Hematopoietic multipotent progenitor cell treated with erythropoietin and hydrocortisone succinate and interleukin-3 and kit ligand, for 15 days (in vitro differentiated cells): ENCODE measurements at places on chromosomes 5 and 9.
A peak's percentile ranks its signal among the peaks of the same experiment; 100 is the strongest.

- DNase-seq = no peak
Observed at GRCh38 chr5:165502893-165503691, 1997.7 kb downstream of the MAT2B start.

DNA sequence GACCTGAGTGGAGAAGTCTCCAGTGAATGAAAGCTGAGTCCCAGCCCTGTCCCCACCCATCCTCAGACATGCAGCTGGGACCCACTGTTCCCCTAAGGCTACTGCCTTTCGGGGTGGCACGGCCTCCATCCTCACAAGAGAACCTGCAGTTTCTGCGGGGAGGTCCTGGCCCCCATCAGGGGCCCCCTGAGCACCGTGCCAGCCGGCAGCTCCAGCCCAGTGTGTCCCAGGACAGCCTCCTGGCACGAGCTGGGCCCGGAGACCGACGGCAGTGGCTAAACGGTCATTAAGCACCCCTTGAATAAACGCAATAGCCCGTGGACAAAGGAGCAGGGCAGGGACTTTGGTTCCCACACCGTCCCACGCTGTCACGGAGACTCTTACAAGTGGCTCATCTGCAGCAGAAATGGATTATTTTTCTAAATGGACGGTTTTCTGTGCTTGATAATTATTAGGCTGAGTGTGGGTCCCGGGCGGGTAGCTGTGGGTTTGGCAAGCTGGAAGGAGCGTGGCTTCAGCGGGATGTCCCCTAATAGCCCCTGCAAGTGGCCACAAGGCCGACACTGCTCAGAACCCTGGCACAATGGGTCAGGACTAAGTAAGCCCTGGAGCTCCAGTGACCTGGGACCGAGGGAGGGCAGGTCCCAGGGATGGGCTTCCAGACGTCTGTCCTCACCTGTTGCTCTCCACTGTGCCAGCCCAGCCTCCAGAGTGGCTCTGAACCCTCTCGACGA, 17.4 kb downstream of the FAM78A start:
- no peak for DNase-seq

- DNase-seq = peak; percentile 59
Observed at GRCh38 chr9:108565651-108566378, 290.0 kb downstream of the ACTL7B start.

DNA sequence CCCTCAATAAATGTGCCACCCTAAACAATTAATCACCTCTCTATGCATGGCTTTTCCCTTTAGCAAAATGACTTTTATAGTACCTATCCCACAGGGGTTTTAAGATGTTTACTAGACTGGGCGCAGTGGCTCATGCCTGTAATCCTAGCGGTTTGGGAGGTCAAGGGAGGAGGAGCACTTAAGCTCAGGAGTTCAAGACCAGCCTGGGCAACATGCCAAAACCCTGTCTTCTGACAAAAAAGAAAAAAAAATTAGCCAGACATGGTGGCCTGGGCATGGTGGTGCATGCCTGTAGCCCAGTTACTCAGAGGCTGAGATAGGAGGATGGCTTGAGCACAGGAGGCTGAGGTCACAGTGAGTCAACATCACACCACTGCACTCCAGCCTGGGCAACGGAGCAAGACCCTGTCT, 13.5 kb downstream of the SH3TC2 start:
- DNase-seq = no peak

- DNase-seq = no peak
Observed at GRCh38 chr9:8020186-8020585, 220.6 kb upstream of the DMAC1 start.

- no peak for DNase-seq
Observed at GRCh38 chr5:14267166-14267838, 124.2 kb downstream of the TRIO start.

DNA sequence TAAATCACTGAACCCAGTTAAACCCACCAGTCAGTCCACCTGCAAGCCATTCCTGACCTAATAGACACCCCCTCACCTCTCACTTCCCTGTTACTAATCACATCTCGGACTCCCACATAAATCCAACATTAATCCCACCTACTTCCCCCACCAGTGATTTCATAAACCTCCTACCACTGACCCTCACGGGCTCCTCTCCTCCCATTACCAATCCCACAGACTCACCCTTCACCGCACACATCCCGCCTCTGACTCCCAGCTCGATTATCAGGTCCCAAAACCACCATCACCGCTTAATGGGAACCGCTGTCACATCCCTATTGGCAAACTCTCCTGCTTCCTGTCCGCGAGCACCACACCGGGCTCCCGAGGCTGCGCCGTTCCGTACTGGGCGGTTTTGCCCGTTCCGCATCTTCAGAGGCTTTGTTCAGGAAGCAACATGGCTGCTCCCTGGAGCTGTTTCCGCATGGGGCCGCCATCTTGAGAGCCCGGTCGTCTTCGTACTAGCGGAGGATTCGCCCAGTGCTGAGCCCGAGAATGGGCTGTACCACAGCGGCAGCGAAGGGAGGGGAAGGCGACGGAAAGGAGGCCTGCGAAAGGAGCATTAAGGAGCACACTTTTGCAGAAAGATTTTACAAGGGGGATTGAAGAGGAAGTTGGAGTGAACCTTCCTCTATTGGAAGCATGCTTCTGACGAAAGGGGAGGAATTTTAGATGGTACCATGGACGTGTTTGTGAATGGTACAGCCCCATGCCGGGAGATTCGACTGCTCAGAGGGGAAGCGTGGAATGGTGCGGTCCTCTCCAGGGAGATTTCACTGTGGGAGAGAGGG, at the start of gene ZNF300:
TSS of gene ZNF300 (minus strand) at position 502 of the 833 bp plus-strand sequence. CDS start 1,825 bp downstream, outside the sequence.
- peak; percentile 2 for DNase-seq

GRCh38 chr9:596703-597102, 244.8 kb upstream of the DMRT1 start:
- DNase-seq = no peak

DNA sequence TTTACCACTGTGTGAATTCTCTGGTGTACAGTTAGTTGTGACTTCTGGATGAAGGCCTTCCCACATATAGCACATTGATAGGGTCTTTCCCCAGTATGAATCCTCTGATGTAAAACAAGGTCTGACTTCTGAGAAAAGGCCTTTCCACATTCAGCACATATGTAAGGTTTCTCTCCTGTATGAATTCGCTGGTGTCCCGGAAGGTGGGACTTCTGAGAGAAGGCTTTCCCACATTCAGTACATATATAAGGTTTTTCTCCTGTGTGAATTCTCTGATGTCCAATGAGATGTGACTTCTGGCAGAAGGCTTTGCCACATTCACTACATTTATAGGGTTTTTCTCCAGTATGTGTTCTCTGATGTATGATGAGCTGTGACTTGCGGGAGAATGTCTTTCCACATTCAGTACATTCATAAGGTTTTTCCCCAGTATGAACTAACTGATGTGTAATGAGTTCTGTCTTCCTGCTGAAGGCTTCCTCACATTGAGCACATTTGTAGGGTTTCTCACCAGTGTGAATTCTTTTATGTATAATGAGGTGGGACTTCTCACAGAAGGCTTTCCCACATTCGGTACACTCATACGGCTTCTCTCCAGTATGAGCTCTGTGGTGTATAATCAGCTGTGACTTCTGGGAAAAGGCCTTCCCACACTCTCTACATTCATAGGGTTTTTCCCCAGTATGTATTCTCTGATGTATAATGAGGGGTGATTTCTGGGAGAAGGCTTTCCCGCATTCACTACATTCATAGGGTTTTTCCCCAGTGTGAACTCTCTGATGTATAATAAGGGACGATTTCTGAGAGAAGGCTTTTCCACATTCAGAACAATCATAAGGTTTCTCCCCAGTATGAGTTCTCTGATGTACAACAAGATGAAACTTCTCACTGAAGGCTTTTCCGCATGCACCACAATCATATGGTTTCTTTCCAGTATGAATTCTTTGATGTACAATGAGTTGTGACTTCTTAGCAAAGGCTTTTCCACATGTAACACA, 9.1 kb downstream of the ZNF300 start:
- no peak for DNase-seq

DNA sequence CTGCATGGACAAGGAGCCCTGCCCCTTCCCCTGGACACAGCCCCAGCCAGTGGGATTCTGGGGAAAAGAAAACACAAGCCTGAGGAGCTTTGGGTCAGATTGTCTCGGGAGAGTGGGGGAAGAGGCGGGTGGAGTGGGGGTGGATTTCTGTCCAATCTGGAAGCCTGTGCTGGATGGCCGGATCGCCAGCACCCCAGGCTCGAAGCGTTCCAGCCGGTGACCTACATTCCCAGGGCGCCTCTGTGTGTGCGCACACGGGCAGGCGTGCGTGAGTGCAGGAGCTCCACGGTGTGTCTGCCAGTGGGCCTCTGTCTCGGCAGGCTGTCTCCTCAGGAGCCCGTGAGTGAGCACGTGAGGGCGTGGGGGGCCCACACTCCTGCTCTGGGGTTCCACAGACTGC, 74.3 kb upstream of the DAB2IP start:
- DNase-seq = no peak

- no peak for DNase-seq
Observed at GRCh38 chr9:70566066-70566465, 151.6 kb upstream of the KLF9 start.

GRCh38 chr5:181042036-181042713, 2.1 kb downstream of the BTNL9 start:
- DNase-seq = no peak

DNA sequence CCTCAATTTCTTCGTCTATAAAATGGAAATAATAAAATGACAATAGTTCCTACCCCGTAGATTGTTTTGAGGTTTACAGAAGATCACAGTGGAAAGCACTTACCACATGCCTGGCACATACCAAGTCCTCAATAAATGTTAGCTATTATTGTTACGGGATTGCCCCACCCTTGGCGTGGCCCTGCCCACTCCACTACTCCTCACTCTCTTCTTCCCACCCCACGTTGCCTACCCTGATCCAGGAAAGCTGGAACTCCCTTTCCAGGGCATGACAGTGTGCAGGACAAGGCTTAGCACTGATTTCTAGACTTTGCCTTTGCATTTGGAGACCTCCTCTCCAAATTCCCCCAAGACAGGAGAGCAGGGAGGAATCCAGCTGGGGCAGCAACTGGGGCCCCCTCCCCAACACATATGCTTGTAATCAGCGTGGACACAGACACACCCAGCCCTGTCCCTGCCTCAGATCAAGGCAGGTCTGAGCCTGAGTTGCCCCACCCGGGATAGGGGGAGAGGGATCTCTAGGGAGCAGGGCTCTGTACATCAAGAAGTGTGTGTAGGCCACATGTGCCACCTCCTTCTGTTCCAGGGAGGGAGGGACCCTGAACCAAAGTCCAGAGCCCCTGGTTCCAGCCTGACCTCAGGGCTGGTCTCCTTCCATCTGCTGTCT, 6.7 kb downstream of the SLC4A9 start:
- no peak for DNase-seq

- no peak for DNase-seq
Observed at GRCh38 chr5:100840370-100840769, 62.7 kb downstream of the ST8SIA4 start.

GRCh38 chr9:106304401-106304920, 558.5 kb upstream of the ZNF462 start:
- no peak for DNase-seq

DNA sequence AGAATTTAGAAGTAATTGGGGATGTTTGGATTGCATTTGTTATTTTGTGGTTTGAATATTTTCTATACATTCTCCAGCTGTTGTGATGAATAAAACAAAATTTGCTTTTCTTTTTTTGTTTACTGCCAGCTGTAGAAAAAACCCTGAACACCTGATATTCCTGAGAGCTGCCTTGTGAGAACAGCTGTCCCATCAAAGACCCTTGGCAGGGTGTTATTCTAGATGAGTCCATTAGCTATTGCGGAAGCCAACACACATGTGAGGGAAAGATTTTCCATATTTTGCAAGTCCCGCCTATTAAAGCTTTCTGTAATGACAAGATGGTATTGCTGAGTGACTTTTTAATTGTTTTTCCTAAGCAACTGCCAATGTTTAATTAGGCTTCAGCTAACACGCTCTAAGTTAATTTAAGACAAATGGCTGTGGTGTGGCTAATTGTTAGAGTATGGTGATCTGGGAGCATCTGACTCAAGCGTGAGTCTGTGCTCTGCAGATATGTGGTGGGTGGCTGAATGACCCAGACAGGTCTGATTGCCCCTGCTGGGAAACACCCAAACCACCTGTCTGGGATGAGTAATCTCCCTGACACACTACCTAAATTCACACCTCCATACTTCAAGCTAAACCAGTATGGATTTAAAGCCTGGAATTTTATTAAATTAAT, 86.5 kb upstream of the PRLR start:
- no peak for DNase-seq

DNA sequence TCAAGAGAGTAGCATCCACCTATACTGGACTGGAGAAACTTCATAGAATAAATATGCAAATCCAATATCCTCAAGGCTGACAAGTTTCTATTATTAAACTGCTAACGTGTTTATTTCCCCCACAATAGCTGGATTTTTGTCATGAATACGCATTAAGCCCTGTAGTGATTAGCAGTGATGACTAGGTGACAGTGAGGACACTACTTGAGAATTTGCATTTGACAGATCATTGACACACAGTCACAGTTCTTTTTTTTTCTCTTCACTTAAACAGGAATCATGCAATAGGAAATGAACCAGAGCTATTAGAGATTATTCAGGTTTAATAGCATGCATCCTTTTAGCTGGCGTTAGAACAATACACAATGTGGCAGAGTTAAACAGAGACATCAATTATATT, 35.3 kb downstream of the MPDZ start:
- no peak for DNase-seq

GRCh38 chr9:14722391-14723035, at the start of gene CER1:
CER1 (minus strand) TSS chr9:14722733; CDS start chr9:14722672, 61 bp downstream.
- DNase-seq = no peak

DNA sequence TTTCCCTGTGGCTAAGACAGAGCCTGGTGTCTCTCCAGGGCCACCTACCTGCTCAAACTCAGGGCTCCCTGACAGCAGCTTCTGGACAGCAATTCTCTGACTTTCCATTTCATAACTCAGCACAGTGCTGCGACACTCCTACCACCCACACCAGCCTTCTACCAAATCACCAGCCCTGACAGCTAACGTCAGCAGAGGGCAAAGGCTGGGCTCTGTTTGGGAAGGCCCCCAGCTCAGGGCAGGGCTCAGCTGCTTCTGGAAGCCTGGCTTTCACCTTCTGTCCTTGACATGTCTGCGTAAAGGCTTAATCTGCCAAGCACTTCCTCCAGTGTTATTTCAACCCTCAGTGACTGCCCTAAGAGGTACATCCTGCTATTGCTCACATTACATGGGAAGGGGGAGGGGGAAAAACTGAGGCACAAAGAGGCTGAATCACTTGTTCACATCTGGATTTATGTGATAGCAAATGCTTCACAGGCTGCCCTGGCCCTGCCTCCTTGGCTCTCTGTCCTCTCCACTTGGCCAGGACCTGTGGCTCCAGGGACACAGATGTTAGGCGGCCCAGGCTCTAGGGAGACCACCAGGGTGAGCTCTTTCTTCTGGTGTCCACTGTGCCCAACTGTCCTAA, 102.5 kb upstream of the PANK3 start:
- no peak for DNase-seq

GRCh38 chr9:77977210-77977611, 54.4 kb downstream of the GNAQ start:
- peak; percentile 74 for DNase-seq
